ENCODE measurements at places on chromosomes 1 and 21.

- DNase-seq: no peak
These were observed 408.0 kb downstream of the DISC1 start for GRCh38 chr1:232034556-232034955.

DNA sequence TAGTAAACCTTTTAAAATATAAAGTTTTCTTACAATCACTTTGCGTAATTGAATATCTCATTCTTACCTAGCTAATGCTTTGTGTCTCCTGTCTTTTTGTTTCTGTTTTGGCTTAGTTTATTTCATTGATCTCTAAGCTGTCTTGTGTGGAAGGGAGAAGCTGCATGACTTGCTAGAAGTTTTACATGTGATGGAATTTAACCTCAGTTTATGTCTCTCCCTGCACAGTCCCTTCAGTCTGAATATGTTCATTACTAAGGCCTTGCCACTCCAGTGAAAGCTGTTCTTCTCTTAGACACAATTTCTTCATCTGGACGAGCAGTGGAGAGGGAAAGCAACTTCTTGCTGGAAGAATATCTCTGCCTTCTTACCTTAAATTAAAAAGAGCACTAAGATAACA lies 19.9 kb upstream of the GPR88 start:
- no peak for DNase-seq

DNA sequence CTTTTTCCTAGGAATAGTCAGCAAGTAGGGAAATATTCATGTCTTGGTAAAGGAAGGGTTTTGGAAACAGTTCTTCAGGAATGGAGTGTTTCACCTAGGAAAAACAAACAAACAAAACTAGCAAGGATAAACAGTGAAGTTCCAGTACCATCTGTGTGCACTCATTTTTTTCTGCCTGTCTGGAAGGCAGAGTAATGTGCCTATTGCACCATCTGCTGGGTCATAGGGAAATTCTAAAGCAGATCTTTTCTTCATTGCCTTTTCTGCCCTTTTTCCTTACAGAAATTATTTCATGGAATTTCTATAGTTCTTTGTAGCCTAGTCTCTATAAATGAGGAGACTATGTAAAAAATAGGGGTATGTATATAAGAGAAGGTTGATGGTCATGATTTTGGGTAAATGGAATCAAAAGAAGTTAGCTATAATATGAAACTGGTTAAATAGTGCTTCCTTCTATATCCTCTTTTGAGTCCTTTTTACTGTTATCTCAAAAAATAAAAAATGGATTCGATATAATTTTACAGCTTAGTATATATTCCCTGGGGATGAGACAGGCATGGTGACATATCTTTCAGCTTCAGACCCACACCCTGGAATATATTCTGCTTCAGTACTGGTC lies 3.4 kb upstream of the HRNR start:
- DNase-seq: no peak

DNA sequence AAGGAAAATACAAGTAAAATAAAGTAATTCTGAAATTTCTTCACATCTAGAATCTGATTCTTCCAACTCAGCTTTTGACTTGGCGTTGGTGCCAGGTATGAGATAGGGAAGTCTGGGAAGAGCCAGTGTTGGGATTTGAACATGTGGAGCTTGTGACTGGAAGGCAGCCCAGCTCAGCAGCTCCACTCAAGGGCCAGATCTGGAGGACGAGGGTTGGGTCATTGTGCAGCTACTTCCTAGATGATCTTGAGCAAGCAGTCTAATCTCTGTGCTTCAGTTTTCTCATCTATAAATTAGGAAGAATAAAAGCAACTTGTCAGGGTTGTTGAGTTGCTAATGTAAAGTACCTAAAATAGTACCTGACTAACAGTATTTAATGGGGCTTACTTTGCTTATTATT lies 5.0 kb downstream of the ADARB1 start:
- no peak for DNase-seq

DNA sequence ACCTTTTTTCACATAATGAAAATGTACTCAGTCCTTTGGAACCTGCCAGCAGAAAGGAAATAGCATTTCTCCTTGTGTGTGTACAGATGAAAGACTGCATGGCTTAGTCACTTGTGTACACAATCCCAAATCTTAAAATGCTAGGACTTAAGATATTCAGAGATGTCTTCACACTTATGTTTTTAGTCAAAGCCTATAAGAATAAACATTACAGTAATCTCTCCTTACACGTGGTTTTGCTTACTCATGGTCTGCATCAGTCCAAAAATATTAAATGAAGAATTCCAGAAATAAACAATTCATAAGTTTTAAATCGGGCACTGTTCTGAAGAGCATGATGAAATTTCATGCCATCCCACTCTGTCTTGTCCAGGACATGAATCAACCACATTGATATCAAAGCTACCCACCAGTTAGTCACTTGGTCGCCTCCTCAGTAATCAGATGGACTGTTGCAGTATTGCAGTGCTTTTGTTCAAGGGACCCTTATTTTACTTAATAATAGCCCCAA lies 75.7 kb upstream of the RRP15 start:
- DNase-seq: no peak

GRCh38 chr1:185200889-185201288 lies 43.9 kb downstream of the SWT1 start:
- DNase-seq: no peak

GRCh38 chr1:96524100-96524499 lies 197.5 kb upstream of the PTBP2 start:
- DNase-seq: no peak

DNA sequence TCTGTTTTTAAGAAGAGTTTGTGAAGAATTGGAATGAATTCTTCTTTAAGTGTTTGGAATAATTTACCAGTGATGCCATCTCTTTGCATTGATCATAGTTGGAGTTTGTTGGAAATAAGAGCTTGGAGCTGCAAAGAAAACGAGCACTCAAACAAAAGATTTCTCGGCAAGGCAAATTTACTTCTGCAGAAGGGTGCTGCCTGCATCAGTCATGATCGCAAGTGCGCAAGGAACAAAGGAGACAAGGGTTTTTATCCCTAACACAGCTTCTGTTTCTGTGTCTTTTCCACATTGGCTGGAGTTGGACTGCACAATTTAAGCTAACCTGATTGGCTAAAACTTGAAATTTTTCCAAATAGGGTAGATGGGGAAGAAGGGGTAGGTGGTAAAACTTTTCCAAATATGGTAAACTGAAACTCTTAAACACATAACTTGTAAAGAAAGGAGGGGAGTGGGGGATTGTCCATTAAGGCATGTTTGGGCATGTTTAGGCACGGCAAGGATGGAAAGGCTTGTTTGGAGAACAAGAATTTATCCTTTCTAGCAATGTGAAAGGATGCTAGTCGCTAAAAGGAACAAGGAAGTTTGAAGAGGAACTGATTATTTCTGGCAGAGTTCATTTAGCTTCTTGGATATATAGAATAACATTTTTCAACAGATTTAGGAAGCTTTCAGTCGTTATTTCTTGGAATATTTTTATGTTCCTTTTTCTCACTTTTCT lies 3.5 kb upstream of the AADACL4 start:
- DNase-seq: no peak

- no peak for DNase-seq
These were observed 29.3 kb downstream of the SGIP1 start for GRCh38 chr1:66563094-66563800.

GRCh38 chr1:168806952-168807351 lies 77.9 kb upstream of the DPT start:
- no peak for DNase-seq

- no peak for DNase-seq
These were observed 41.7 kb downstream of the ITPKB start for GRCh38 chr1:226697151-226697928.

DNA sequence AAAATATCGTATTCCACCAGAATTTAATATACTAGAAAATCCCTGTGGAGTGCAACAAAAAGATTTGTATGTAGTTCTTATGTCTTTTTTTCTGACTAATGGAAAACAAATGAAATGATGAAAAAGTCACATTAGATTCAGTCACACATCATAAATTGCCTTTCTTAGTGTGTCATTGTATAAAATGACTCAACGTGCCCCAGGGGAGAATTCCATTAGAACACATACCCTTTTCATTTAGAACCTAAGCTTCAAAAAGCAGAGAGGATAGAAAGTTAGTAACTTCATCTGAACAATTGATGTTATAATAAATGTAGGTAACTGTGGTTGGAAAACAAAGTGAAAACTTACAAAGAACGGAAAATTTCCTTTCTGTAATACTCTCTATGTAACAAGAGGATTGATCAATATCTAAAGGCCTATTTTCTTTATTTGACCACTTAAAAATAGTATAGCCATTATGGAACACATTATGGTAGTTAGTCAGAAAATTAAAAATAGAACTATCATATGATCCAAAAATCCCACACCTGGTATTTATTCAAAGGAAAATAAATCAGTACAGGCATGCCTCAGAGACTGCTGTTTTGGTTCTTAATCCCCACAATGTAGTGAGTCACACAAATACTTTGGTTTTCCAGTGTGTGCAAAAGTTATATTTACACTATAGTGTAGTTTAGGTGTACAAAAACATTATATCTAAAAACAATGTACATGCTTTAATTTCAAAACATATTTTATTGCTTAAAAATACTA lies 1016.1 kb downstream of the KCNT2 start:
- no peak for DNase-seq

- DNase-seq: no peak
These were observed 101.2 kb downstream of the HMGB4 start for GRCh38 chr1:33965086-33965485.

- no peak for DNase-seq
These were observed 18.6 kb downstream of the LURAP1 start for GRCh38 chr1:46221749-46222148.

GRCh38 chr1:220028346-220028895 lies 17.9 kb downstream of the EPRS1 start:
- DNase-seq: no peak

GRCh38 chr1:29465755-29466154 lies 229.4 kb downstream of the PTPRU start:
- no peak for DNase-seq

- no peak for DNase-seq
These were observed 35.9 kb downstream of the SLC19A1 start for GRCh38 chr21:45506241-45506817.

DNA sequence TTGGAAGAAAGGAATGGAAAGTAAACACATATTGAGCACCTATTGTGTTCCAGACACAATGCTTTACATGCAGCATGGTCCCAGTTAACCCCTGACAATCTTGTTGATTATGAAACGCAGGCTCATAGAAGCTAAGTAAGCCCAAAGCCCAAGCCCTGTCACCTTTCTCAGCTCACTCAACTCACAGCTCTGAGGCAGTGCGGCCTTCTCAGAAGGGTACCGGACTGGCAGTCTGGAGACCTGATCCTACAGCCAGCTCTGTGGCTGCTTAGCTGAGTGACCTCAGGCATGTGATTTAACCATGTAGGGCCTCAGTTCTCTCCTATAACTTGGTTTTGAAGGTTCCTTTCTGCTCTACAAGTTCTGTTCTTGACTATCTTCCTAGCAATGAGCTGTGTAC lies 464 bp upstream of the RNASEL start:
- no peak for DNase-seq

DNA sequence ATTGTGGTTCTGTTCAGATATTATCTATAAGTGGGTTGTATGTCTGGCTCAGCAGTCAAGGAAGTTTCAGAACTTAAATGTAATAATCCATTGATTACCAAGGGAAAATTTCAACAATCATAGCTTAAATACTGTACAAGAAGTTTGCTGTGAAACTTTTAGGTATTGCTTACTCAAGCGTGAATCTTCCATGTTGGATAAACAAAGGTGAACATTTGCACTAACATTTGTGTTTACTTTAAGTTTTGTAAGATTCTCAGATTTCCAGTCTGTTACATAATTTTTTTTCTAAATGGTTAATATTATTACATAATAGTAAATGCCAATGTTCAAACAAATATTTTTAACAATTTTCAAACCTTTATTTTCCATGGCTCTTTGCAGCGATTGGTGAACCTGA lies 285.6 kb downstream of the NCAM2 start:
- no peak for DNase-seq

GRCh38 chr1:19974822-19975416 lies 4.5 kb downstream of the PLA2G2A start:
- DNase-seq: no peak

- DNase-seq: no peak
These were observed 56.2 kb upstream of the ENAH start for GRCh38 chr1:225709101-225709500.

- DNase-seq: no peak
These were observed 431.3 kb downstream of the MRPL39 start for GRCh38 chr21:25175938-25176337.

DNA sequence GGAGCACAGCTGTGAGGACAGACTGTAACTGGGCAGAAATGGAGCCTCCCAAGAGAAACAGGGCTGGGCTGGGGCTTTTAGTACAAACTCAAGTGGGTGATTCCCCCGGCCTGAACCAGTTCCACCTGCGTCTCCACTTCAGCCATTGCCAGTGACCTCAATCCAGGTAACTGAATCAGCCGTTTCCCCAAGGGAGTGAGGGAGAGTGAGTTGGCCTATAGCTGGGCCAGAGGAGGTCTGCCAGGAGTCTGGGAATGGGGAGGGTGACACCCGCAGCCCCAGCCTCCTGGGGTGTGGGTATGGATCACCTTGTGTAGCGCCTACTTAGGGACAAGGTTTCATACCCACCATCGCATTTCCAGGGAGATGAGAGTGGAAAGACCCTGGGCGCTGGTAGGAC lies 8.5 kb downstream of the SLC26A9 start:
- no peak for DNase-seq

- DNase-seq: no peak
These were observed 19.1 kb downstream of the RAB7B start for GRCh38 chr1:205983925-205984725.

DNA sequence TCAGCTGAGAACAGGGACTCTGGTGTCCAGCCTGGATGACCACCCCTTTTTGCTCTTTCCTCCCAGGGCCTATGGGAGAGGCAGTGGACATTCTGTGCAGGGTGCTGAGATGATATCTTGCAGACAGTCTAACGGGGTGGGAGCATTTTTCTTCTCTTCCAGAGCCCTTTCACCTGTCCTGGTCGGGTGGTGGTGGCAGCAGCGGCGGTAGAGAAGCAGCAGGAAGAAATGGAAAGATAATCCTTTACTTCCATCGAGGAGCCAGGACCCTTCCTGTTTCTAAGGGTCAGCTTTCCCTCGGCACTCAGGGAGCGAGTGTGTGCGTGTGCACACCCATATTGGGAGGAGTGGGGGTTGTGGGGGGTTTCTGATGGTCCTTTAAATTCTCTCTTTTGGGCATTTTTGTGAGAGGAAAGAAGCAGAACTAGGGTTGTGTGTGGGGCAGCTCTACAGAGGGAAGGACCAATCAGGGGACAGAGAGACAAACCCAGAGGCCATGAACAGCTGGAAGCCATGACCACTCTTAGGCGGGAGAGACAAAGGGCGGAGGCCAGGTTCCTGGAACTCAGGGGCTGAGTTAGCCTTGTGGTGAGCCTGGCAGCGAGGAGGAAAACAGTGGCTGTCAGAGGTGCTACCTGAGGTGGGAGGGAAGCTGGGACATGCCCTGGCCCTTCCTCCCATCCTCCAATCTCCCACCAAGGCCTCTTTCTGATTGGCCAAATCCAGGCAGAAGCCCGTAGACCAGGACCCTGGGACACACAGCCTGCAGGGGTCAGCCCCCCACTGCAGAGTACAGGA lies 31.2 kb upstream of the CSF3R start:
- no peak for DNase-seq

Data from stimulated activated CD4-positive, alpha-beta T cell treated with anti-CD3 and anti-CD28 coated beads, TNF-alpha, amount 100 ng/mL, for 1 hour (primary cell).